ENCODE measurements at places on chromosomes 4 and X.

DNA sequence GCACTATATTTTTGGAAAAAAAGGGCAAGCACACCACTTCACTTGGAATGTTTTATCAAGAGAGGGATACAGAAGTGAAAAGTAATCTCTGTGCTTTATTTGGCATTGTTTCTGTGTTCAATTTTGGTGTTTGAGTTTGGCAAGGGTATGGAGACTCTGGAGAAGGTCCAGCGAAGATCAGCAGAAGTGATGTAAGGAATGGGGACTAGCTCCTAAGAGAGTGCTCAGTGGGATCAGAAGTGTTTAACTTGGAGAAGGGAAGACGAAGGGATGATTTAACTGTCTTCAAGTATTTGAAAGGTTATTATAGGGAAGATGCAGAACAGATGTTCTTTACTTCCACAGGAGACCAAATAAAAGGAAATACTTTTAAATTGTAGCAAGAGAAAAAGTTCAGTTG, 74.3 kb downstream of the CFAP299 start:
- DNase-seq, result no peak

DNA sequence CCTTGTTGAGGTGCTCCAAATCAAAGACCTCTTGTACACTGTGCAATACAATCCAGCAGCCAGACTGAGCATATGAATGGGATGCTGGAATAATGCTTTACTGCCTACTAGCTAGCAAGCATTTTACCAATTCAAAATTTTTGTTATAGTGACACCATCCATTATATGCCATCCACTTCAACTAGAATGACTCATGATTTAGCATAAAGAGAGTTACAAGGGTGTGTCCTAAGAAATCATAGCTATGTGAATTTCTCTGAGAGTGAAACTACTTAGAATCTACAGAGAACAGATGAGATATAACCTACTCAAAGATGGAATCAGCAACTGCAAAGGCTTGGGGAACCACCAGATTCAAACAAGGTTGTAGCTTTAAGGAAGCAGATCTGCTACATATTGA, 221.9 kb downstream of the LHFPL1 start:
- no peak for DNase-seq

DNA sequence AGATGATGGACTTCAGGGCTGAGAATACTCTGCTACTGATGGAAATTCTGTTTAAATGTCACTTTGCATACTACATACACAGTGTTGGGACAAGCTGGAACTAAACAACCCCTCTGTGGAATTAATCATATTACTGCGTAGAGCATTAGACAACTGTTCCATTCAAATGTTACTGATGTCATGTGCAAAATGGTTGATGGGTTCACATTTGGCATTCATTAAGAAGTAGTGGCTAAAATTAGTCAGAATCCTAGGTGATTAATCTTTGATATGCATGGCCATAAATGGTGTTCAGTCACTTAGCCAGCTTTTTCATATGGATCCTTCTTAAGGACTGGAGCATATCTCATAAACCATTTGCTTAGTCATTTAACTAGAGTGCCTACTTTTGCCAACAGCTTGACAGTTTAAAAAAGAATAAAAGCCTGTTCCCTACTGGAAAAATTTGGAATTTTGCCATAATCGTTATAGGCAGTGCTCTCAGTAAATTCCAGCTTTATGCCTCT, 105.2 kb downstream of the RNF150 start:
- no peak for DNase-seq

- DNase-seq, result no peak
Observed at GRCh38 chr4:52069571-52069970, 18.5 kb downstream of the SPATA18 start.

DNA sequence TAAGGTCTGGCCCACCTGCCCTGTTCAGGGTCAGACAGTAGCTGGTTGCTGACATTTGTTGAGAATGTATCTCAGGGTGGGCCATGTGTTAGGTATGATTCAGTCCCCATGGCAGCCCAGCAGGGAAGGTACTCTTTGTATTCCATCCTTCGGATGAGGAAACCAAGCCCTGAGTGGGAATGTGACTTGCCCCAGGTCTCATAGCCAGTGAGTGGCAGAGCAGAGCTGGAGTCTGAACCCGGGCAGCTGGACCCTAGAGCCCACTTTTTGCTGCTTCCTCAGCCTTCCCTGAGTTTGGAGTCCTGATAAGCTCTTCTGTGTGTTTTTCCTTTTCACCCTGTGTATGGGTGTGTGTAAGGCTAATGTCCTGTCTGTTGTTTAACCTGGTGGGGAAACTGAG, 21.6 kb upstream of the UBA1 start:
- DNase-seq, result no peak

GRCh38 chr4:174334628-174335027, 50.9 kb downstream of the CEP44 start:
- DNase-seq, result no peak

DNA sequence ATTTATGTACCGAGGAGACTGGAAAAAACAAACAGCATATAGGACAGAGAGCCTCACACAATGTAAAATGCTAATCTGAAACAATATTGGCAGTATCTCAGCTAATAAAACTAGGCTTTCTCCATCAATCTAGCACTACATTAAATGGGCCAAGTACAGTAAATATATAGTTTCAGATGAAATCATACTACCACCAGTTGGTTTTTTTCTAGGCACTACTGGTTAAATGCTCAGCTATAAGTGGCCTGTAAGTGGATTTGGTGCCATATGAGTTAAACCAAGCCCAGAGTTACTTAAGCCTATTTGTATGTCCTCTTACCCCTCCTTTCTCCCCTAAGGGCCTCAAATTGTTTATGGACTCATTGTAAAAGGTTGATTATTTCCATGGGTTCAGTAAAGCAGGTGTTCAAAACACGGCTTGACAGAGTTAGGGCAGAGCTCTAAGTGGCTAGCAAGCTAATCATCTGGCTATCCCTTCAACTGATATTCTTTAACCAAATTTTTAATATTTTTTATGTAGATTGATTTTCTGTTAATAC, 57.5 kb downstream of the FAM13A start:
- no peak for DNase-seq

DNA sequence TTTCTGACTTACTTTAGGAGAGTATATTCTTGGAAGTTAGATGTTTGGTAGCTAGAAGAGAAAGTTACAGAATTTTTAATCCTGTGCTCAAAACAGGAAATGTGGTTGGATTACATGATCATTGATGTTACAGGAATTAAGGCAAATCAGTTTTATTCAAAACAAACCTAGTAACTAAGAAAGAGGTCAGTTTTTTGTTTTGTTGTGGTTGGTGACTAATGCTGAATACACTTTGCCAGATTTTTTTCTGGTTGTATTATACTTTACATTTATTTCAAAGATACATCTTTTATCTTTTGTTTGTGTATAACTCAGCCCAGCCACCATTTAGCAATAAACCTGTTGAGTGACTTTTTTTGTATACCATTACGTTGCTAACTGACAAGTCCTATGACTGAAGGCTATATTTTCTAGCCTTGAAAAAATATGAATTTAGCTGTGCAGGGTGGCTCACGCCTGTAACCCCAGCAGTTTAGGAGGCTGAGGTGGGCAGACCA, 116.7 kb downstream of the KLHL8 start:
- no peak for DNase-seq

DNA sequence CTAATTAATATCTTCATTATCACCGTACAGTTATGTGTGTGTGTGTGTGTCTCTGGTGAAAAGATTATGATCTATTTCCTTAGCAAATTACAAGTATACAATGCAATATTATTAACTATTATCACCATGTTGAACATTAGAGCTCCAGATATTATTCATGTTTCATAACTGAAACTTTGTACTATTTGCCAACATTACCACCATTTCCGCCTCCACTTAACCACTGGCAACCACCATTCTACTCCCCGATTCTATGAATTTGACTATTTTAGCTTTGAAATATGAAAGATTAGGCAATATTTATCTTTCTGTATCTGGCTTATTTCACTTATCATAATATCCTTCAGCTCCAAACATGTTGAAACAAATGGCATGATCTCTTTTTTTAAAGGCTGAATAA, 717.9 kb downstream of the ARAP2 start:
- DNase-seq, result no peak

GRCh38 chrX:131633285-131633917, 89.5 kb downstream of the OR13H1 start:
- no peak for DNase-seq

- no peak for DNase-seq
Observed at GRCh38 chrX:97132664-97133415, 249.1 kb downstream of the RPA4 start.

GRCh38 chr4:105662935-105663675, 45.4 kb downstream of the INTS12 start:
- DNase-seq, result no peak

- DNase-seq, result no peak
Observed at GRCh38 chr4:26557164-26557563, 26.7 kb upstream of the TBC1D19 start.

DNA sequence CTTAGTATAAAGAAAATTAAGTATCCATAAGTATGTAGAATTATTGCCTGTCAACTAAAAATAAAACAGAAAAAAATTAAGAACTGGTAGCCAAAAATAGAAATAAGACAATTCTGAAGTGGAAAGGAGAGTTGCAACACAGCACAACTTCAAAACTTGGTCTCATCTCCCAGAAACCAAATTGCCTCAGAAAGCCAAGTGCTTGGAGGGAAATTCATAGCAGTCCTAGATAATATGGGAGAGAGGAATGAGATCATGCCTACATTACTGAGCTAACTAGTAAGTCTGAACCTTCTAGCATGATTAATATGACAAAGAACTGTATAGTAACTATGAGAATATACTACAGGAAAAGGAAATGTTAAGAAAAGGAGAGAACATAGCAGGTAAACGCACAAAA, 256.5 kb downstream of the LDB2 start:
- DNase-seq, result no peak

DNA sequence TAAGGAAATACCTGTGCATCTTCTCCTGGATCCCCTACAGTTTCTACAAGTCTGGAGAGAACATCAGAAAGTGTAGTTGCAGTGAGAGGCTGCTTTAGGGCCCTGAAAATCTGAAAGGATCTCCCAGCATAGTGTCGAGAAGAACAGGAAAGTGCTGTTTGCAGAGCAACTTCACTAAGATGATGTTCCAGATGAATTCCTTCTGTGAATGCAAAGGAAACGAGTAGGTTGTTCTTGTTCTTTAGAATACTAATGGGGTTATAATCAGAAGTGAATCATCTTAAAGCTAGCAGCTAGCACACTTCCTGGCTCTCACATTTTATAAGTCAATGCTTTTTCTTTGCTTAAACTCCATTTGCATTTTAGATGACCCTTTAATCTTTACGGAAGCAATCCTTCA, 53.7 kb downstream of the ZAR1 start:
- DNase-seq, result no peak

All from activated CD4-positive, CD25-positive, alpha-beta regulatory T cell (primary cell).